ENCODE measurements at places on chromosomes 1 and 21. TPM values are rescaled to one million over a fixed set of nuclear protein-coding genes. Genes with fewer than 3 reads are reported as not detected.

The DSCAM gene
- under 0.01 TPM for total RNA-seq

The TDRD5 gene
- total RNA-seq = not detected

The NTNG1 gene
- 10.9 TPM for total RNA-seq

The NECTIN4 gene
- 0.17 TPM for total RNA-seq

The MACO1 gene
- total RNA-seq = 8.9 TPM

The KCNJ15 gene
- total RNA-seq = not detected

The DMRTA2 gene
- not detected for total RNA-seq

The SPRTN gene
- 9.8 TPM for total RNA-seq

The PYHIN1 gene
- not detected for total RNA-seq

The C1orf87 gene
- not detected for total RNA-seq

The NUAK2 gene
- total RNA-seq = 6.1 TPM

The LPAR3 gene
- total RNA-seq = 3.0 TPM

The PLEKHN1 gene
- 1.9 TPM for total RNA-seq

The GJA9 gene
- not detected for total RNA-seq

The CD48 gene
- not detected for total RNA-seq

The SRRM1 gene
- 50.1 TPM for total RNA-seq

The ZC3H12A gene
- 6.1 TPM for total RNA-seq

The SPATA46 gene
- total RNA-seq = not detected

The MYOG gene
- total RNA-seq = not detected

The RHEX gene
- not detected for total RNA-seq

The HHAT gene
- total RNA-seq = 1.5 TPM

The ACTL8 gene
- 0.30 TPM for total RNA-seq

The NOS1AP gene
- 0.30 TPM for total RNA-seq

The ATF3 gene
- total RNA-seq = 4.3 TPM

The RNF220 gene
- total RNA-seq = 106 TPM

The NFASC gene
- 1.2 TPM for total RNA-seq

The PTGS2 gene
- 0.17 TPM for total RNA-seq

The C1orf141 gene
- not detected for total RNA-seq

The OR2L5 gene
- not detected for total RNA-seq

The PGLYRP3 gene
- not detected for total RNA-seq

The F5 gene
- total RNA-seq = not detected

The TRIM46 gene
- total RNA-seq = 5.2 TPM

The NLRP3 gene
- not detected for total RNA-seq

The H6PD gene
- total RNA-seq = 22.4 TPM

The TMEM53 gene
- total RNA-seq = 16.1 TPM

The ARPC5 gene
- 130 TPM for total RNA-seq

The IGSF3 gene
- 0.45 TPM for total RNA-seq

The CCDC181 gene
- 2.9 TPM for total RNA-seq

The PLA2G2C gene
- total RNA-seq = not detected

The SPRR2E gene
- total RNA-seq = not detected

The PIGR gene
- total RNA-seq = not detected

The CCT8 gene
- 278 TPM for total RNA-seq

The IFNAR1 gene
- 6.4 TPM for total RNA-seq

The VSIG8 gene
- not detected for total RNA-seq

The C2CD4D gene
- total RNA-seq = not detected

The C1orf226 gene
- total RNA-seq = 0.50 TPM

The TMEM200B gene
- 17.1 TPM for total RNA-seq

The VTCN1 gene
- not detected for total RNA-seq

The GPR89B gene
- 8.9 TPM for total RNA-seq

The UBE4B gene
- total RNA-seq = 26.2 TPM

The SPRR3 gene
- total RNA-seq = not detected

The NCDN gene
- 22.5 TPM for total RNA-seq

The NDUFS2 gene
- total RNA-seq = 136 TPM

The GPR52 gene
- total RNA-seq = not detected

The TFF3 gene
- total RNA-seq = not detected

Measured in bronchus fibroblast of lung (primary cell).